Activated CD4-positive, alpha-beta T cell treated with anti-CD3 and anti-CD28 coated beads, Interleukin-2, amount 10 ng/mL, durations not matched to agents 7 days and 5 days (primary cell): ENCODE measurements at places on chromosomes 4 and X. TPM values are rescaled to one million over a fixed set of nuclear protein-coding genes. Genes with fewer than 3 reads are reported as not detected.

AWAT2 gene
- total RNA-seq: not detected

KLF8 gene
- 12.8 TPM for total RNA-seq

ADH7 gene
- total RNA-seq: not detected

SLC10A6 gene
- not detected for total RNA-seq

SPINK2 gene
- 7.9 TPM for total RNA-seq

LGI2 gene
- total RNA-seq: not detected

EGFL6 gene
- 2.0 TPM for total RNA-seq

IQCM gene
- total RNA-seq: not detected

S100G gene
- not detected for total RNA-seq

NUP62CL gene
- total RNA-seq: 3.1 TPM

ZNF711 gene
- total RNA-seq: 0.42 TPM

GYPE gene
- not detected for total RNA-seq

ZC4H2 gene
- 17.9 TPM for total RNA-seq

DCAF4L1 gene
- total RNA-seq: 0.19 TPM

TKTL2 gene
- total RNA-seq: not detected

NPY2R gene
- not detected for total RNA-seq

FAM47A gene
- total RNA-seq: not detected

GRCh38 chrX:109270580-109271484, 211.1 kb downstream of the GUCY2F start:
- no peak for DNase-seq

DNA sequence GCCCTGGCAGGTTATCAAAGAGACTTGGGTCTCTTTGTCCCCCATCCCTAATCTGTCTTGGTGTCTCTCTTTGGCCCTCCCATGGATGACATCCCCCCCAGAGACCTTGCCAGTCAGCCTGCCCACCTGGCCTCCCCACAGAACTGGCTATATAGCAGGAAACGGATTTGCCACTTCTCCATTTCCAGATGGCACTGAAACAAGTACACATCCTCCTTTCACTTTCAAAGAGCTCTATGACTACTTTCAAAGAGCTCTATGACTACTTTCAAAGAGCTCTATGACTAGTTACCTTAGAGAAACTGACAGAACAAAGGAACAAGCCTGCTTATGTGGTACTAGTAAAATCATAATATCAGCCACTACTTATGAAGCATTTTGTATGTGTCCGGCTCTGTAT, 175.3 kb downstream of the MAML3 start:
- peak; percentile 38 for DNase-seq

GRCh38 chrX:80537096-80537495, 116.8 kb downstream of the TENT5D start:
- no peak for DNase-seq

- no peak for DNase-seq
Observed at GRCh38 chr4:87916626-87917025, 58.9 kb upstream of the SPP1 start.

- no peak for DNase-seq
Observed at GRCh38 chr4:69490271-69490670, 5.4 kb downstream of the UGT2B4 start.

- DNase-seq: no peak
Observed at GRCh38 chr4:119728692-119729593, 100.3 kb upstream of the PDE5A start.

- no peak for DNase-seq
Observed at GRCh38 chrX:139924696-139925095, 8.2 kb downstream of the ATP11C start.

- DNase-seq: no peak
Observed at GRCh38 chrX:130696542-130696941, 206.5 kb downstream of the ENOX2 start.

GRCh38 chrX:70255452-70255851, 4.6 kb downstream of the P2RY4 start:
- DNase-seq: no peak

GRCh38 chrX:140933016-140933415, 69.4 kb upstream of the SPANXB1 start:
- DNase-seq: no peak

- DNase-seq: no peak
Observed at GRCh38 chr4:108054025-108054638, 64.4 kb downstream of the HADH start.

DNA sequence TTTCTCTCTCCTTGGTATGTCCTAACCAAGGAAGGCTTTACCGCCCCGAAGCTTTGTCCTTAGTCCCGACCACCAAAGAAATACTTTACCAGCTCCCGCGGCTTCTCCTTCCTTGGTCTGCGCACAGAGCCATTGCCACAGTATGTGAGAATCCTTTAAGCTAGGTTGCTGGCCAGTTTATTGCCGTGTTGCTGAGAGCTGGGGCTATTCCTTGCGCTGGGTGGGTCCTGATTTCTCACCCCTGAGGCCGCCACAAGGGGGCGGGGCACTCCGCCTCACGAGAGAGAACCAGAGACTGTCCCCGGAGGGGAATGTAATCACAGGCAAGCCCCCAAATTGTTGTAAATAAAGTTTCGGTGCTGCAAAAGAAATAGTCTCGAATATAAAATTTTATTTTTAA, 331.0 kb upstream of the PCDH10 start:
- DNase-seq: no peak

DNA sequence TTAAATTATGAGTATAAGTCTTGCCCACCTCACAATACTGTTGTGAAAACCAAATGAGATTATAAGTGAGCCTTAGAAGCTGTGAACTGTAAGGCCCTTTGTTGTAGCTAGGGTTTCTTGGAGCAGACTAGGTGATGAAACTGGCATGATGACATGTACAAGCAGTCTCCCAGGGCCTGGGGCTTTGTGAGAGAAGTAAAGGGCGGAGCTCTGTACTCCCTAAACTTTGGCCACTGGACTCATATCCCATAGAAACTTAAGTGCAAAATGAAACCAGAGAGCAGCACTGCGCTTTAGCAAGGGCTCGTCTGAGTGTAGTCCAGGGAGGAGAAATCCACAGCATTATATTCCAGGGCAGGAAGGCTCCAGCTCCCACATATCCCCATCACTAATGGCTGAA, 385.6 kb upstream of the FGF16 start:
- no peak for DNase-seq

- no peak for DNase-seq
Observed at GRCh38 chr4:131534944-131535645, 1614.0 kb upstream of the PCDH10 start.

GRCh38 chrX:136261321-136261720, 10.1 kb upstream of the MAP7D3 start:
- DNase-seq: no peak

DNA sequence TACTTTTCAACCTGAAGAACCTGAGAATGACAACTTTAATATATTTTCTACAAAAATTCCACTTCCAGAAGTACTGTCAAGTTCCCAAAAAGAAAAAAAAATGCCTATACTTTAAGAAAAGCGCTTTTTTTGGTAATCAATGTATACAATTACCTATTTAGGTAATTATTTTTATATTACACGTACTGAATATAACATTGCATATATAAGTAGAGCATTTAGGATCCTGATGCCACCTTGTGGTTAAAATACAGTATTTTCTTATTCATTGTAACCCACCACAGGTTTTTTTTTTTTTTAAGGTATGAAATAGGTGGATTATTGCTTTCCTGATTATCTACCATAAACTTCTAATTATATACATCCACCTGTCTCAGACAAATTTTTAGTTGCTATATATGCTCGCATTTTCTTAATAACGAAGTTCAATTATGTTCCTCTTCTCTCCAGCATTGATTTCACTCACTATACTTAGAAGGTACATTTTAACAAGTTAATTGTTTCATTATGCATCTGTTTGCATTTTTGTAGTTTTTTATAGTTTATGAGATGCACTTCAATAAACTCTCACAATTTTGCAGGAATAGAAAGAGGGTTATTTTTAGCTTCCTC, 5.2 kb downstream of the MAP9 start:
- no peak for DNase-seq

- DNase-seq: no peak
Observed at GRCh38 chrX:148691456-148691855, 191.0 kb downstream of the AFF2 start.

DNA sequence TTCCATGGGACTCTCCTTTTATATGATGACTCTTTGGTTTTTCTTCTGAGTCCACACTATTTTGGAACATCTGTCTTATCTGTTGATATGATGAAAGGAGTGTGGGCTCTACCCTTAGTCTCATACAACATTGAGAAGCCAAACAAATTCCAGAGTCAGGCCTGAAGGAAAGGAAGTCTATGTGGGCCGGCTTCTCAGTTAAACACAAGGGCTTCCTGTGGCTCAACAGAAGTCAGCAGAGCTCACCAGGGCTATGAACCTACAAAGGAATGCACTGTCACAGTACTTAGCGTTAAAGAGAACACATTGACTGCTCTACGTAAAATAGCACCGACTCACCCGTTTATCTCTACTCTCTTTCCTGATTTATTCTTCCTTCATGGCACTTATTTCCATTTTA, 641.0 kb upstream of the FRG1 start:
- no peak for DNase-seq

GRCh38 chr4:188132232-188132631, 7.0 kb upstream of the TRIML1 start:
- DNase-seq: no peak

DNA sequence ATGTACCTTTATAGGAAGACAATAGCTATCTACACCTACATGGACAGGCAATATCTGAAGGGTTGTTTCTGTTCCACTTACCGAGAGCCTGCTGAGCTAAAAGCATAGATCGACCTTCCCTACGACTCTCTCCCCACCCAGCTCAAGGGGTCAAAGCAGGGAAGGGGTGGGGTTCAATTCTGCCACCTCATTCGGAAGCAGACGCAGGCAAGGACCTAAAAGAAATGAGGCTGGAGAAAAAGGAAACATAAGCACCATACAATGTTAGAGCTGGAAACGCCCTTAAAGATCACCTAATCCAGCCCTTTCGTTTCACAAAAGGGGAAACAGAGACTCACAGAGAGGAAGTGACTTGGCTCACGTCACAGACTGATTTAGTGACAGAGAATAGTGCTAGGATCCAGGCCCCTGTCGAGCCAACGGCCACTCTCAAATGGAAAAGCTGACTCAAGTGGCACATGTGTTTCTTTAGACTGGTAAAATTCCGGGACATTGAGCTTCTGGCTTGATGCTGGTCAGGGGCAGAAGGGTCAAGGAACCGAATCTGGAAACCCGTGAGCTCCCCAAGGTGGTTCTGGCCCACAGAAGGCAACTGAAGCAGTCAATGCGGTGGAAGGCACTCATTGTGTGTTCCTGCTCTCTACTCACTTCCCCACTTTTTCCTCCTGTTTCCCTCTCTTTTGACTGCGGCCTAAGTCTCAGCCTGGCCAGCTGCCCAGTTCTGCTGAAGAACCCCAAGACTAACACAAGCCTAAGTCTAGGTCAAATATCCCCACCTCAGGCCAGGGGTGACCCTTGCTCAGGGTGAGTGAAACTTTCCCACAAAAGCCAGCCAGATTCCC, 7.5 kb downstream of the SEPTIN6 start:
- DNase-seq: peak; percentile 60

- DNase-seq: no peak
Observed at GRCh38 chr4:94462572-94462971, 10.8 kb downstream of the PDLIM5 start.

- DNase-seq: no peak
Observed at GRCh38 chrX:119382606-119383005, 16.5 kb upstream of the SLC25A43 start.

GRCh38 chr4:119543187-119543586, 85.4 kb downstream of the PDE5A start:
- DNase-seq: no peak

DNA sequence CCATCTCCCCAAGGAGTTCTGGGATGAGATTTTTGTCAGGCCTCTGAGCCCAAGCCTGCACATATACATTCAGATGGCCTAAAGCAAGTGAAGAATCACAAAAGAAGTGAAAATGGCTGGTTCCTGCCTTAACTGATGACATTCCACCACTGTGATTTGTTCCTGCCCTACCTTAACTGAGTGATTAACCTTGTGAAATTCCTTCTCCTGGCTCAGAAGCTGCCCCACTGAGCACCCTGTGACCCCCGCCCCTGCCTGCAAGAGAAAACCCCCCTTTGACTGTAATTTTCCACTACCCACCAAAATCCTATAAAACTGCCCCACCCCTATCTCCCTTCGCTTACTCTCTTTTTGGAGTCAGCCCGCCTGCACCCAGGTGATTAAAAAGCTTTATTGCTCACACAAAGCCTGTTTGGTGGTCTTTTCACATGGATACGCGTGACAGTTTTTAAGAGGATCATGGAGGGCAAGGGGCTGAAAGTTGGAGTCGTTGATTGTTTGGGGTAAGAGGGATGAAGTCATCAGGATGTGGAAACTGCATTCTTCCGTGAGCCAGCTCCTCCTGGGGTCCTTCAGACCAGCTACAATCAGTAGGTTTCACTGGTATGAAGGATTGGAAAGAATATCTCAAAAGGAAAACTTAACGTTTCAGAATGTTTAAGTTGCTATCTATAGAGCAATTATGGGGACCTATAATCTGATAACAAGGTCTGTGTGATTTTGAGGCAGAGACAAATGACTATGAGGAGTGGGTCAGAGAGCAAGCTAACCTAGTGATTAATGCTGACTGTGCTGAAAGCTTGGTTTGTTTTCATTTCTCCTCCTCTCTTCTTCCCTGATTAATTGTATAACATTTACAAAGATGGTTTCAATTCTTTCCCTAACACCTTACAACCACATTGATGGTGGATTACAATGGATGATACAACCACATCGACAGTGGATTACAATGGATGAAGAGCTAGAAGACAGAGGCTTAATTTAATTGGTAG, 28.6 kb upstream of the MAGEA11 start:
- DNase-seq: no peak

GRCh38 chr4:2598511-2599303, 62.3 kb downstream of the FAM193A start:
- DNase-seq: peak; percentile 10

GRCh38 chrX:72052415-72053090, 79.2 kb downstream of the RTL5 start:
- DNase-seq: no peak

DNA sequence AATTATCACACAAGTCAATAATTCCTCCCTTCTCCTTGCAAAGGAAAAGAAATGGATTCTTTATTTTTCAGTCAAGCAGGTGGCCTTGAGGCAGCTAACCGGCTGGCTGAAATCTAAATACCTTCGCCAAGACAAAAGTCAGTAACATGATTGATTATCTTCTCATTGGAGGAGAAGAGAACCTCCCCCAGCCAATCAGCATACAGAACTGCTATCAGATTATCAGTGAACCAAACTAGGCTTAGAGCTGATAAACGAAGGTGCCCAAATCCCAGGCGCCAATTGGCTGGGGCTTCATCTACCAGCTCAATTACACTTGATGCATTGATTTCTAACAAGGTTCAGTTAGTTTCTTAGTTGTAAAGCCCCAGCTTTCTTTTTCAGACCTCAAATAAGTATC, 152.4 kb upstream of the NOCT start:
- no peak for DNase-seq

DNA sequence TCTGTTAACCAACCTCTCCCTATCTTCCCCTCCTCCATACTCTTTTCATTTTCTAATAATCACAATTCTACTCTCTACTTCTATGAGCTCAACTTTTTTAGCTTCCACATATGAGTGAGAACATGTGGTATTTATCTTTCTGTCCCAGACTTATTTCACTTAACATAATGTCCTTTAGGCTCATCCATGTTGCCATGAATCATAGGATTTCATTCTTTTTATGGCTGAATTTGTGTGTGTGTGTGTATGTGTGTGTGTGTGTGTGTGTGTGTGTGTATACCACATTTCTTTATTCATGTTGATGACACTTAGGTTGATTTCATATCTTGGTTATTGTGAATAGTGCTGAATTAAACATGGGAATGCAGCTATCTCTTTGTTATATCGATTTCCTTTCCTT, 37.4 kb downstream of the RUFY3 start:
- DNase-seq: no peak

GRCh38 chr4:134552063-134552462, 350.5 kb upstream of the PABPC4L start:
- DNase-seq: no peak

- DNase-seq: no peak
Observed at GRCh38 chr4:163757219-163757618, 262.7 kb downstream of the TMA16 start.
